ENCODE measurements at places on chromosomes 5 and 9.

DNA sequence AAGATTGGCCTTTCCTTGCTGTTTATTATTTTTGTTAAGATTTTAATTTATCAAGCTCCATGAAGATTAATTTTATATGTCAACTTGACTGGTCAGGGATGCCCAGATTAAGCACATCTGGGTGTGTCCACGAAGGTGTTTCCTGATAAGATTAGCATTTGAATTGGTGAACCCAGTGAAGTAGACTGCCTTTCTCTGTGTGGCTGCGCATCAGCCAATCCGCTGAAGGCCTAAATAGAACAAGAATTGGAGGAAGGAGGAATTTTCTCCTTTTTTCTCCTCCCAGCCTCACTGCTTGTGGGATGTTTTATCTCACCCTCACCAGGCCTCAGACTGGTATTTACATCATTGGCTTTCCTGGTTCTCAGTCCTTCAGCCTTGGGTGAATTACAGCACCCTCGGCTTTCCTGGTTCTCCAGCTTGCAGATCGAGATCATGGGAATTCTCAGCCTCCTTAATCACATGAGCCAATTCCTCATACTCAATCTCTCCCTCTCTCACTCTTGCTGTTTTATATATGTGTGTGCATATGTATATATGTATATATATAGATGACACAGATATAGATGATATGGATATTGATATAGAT, 135.4 kb upstream of the SPEF2 start:
- DNase-seq = no peak

DNA sequence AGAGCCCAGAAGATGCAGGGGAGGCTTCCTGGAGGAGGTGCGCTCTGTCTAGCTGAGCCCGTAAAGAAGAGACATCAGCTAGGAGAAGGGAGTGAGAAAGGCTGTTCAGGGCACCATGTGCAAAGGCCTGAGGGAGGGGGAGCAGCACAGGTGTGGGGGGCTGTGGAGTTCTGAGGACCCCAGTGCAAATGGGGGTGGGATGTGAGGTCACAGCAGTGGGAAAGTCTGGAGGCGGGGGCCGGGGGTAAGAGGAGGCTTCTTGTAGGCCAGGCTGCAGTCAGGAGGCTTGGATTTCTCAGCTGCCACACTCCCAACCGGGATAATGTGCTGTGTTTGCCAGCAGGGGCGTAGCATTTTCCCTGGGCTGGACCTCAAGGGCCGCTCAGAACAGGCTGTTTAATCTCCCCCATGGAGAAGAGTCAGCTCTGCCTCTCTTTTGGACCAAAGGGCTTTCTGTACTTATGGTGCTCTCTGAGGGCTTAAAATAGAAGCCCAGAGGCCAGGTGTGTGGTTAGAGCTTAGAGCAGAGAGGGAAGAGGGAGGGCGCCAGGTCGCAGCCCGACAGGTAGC, 5.7 kb downstream of the NEURL1B start:
- DNase-seq = no peak

DNA sequence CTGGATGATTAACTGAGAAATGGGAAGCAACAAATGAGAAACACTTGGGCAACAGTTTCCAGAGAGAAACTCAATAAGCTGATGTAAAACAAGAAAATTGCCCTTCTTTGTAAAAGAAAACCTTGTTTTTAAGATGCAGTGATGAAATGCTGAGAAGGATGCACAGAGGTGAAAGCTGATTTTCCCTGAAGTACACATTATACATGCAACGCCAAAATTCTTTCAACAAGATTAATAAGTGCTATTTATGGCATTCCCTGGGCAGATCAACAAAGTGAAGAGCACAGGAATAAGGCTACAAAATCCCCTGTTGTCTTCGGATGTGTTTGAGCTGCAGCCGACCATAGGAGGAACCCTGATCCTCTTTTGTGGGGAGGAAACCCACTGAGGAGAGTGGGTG, 208.0 kb upstream of the ANKH start:
- no peak for DNase-seq

GRCh38 chr5:76290321-76290757, 112.7 kb upstream of the IQGAP2 start:
- DNase-seq = no peak

DNA sequence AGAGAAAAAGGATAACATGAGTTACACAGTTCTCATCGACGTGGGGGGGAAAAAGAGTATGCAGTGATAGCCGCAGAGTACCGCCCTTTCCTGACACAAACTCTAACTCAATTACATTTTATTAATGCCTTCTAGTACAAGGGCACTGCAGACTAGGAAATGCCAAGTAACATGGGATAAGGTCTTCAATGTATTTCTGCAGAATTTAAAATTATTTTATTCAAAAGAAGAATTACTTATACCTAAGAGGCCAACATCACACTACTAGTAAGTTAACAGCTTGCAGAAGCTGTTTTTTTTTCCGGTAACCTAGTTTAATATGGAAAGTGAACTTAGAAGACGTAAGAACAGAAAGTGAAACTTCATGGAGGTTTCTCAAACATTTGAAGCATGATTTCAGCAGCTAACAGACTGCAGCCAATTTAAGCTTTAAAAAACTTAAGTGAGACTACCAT, 3.9 kb downstream of the SETX start:
- no peak for DNase-seq

DNA sequence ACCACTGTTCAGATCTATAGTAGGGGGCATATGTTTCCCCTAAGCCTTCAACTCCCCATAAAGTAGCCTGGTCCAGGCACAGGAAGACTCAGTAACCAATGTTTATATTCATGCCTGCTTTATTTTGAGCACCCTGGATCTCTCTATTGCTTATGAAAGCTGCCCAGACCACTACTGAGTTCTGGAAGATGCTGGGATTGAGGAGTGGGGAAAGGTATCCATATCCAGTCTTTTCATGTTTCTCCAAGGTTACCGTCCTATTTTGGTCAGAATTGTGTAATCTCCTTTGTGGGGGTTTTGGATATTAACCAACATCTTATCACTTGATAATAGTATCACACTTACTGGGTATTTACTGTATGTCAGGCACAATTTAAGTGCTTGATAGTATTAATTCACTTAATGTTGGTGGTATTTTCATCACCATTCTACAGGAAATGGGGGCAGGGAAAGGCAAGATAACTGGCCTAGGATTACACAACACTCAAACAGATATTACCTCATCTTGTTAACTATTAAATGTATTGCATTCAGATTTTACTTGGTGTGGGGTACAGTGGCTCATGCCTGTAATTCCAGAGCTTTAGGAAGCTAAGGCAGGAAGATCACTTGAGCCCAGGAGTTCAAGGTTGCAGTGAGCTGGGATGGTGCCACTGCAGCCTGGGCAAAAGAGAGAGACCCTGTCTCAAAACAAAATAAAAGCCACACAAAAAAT, 36.3 kb downstream of the RUSC2 start:
- no peak for DNase-seq

GRCh38 chr9:34636791-34637355, 714 bp downstream of the SIGMAR1 start:
- DNase-seq = no peak

- DNase-seq = no peak
These were observed 46.5 kb upstream of the MCTP1 start for GRCh38 chr5:95331358-95331757.

- no peak for DNase-seq
These were observed 192.2 kb downstream of the C9orf152 start for GRCh38 chr9:110015759-110016158.

- DNase-seq = no peak
These were observed 80.6 kb upstream of the DAB2 start for GRCh38 chr5:39505363-39505762.

DNA sequence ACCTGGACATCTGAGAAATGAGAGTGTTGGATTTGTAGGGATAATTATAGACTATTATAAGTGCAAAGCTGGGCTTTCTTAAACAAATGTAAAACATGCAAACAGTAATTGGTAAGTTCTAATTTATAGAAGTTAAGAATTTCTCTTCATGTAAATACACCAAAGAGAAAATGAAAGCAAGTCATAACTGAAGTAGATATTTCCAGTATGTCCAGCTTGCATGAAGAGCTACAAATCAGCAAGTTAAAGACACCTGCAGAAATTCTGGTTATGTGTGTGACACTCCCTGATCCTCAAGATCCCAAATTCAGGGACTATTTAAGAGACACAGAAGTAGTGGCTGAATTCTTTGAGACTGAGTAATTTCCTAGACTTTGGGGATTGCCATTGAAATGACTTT, 308.9 kb downstream of the TLE4 start:
- DNase-seq = no peak

DNA sequence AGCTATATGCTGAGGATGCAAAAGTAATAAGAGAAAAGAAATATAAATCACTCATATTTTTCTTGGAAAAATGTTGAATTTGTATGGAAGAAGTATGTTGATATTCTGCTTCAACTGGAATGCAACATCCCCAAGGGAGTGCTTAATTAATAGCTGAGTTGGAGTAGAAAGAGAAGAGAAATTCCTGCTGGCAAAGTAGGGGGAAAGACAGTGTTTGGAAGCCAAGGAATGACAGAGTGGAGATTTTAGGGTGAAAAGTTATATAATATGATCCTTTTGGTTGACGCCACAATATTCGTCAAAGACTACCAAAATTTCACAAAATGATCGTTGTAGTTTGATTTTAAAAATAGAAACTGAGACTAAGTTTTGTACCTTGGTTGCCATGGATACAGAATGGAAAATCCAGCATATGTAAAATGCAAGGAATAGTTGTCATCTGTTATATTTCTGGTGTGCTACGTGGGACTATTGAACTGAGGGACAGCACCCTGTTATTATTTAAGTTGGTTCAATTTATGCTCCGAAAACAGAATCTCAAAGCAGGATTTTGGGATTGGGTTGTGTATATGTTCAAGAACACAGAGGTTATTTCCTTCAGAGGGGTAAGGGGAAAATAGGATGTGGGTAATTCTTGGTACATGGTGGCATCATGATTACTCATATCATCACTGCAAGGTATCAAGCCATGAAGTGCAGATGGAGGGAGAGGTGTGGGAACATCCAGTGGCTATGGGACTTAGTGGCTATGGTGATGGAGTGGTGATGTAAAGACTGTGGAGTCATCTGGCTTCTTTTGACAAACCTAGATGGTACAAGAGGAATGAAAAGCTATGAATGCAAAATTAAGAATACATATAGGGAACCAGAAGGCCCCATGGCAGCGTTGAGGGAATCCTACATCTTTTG, 61.0 kb downstream of the SUB1 start:
- DNase-seq = peak; percentile 35

GRCh38 chr9:73863924-73864323, 633.2 kb upstream of the RORB start:
- no peak for DNase-seq

DNA sequence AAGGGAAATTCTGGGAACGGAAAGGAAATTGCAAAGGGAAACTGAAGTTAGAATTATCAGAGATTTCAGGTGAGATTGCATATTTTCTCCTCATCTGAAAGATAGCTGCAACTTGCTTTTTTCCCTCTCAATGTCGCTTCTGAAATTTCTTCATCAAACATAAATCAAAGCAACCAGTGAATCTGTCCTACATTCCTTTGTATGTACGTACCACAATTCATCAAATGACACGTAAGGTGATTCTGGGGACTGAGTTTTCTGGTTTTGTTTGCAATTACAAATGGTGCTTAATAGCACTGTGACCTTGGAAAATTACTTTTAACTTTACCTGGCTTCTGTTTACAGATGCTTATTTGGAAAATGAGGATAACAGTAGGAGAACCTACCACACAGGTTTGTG, 21.9 kb upstream of the CNOT6 start:
- no peak for DNase-seq

- DNase-seq = no peak
These were observed 232.5 kb downstream of the SPATA31A1 start for GRCh38 chr9:39587844-39588499.

DNA sequence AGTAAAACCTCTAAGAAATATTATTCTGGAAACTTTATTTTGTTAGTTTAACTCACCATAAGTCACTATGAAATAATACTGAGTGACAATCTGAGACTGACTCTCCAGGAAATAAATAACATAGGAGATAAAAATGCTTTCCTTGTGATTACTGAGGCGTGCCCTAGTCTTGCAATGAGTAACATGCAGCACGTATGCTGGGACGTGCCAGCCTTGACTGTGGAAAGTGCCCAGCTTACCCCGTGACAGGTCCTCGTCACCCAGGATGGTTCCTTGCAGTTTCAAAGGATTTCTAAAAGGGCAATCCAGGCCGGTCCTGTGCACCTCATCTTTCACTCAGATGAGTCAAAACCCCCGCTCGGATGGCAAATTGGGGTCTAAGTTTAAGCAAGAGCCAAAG, 720.8 kb upstream of the ADAMTS16 start:
- DNase-seq = no peak

- no peak for DNase-seq
These were observed 10.6 kb upstream of the NEURL1B start for GRCh38 chr5:172630482-172630881.

GRCh38 chr5:110351430-110351829, 375.0 kb downstream of the TMEM232 start:
- no peak for DNase-seq

GRCh38 chr5:173928871-173929574, 40.9 kb downstream of the CPEB4 start:
- no peak for DNase-seq

DNA sequence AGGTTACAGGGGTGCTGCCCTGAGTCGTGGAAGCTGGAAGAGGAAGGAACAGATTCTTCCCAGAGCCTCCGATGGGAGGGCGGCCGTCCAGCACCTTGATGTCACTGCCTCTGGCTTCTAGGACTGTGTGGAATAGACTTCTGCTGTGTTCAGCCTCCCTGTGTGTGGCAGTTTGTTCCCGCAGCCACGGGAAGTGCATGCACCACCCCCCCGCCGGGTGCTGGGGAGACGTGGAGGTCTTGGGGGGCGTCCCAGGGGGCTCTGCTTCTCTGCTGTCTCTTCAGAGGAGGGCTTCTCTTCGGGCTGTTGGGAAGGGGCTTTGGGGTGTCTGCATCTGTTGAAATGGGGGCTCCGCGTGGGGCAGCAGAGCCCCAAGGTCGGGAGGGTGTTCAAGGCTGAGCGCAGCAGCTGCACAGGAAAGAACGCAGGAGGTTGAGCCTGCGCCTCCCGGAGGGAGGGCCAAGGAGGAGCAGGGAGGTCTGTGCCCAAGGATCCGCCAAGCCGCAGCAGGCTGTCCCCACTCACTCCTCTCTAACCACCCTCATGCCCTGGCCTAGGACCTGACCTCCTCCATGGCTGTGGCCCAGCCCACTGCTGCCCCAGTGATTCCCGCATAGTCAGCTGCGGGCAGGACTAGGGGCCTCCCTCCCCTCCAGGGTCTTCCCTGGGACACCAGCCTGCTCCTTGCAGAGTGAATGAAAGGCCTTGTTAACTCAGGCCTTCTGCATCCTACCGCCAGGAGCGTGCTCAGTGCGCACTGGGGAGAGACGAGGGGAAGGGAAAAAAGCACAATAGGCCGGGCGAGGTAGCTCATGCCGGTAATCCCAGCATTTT, 45.0 kb downstream of the ROPN1L start:
- no peak for DNase-seq

All from T-helper 1 cell (primary cell).